ENCODE measurements at places on chromosomes 11 and 22.

DNA sequence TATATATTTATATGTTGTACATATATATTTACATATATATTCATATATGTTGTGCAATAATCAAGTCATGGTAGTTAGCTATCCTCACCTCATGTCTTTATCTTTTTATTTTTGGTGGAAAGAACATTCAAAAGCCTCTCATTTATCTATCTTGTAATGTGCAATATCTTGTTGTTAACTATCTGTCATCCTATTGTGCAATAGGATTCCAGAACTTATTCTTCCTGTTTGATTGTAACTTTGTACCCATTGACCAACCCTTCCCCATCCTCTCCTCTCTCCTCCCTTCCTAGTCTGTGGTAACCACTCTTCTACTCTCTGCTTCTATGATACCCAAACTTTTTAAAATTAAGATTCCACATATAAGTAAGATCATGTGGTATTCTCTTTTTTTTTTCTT, 115.6 kb upstream of the PDGFD start:
- no peak for DNase-seq

DNA sequence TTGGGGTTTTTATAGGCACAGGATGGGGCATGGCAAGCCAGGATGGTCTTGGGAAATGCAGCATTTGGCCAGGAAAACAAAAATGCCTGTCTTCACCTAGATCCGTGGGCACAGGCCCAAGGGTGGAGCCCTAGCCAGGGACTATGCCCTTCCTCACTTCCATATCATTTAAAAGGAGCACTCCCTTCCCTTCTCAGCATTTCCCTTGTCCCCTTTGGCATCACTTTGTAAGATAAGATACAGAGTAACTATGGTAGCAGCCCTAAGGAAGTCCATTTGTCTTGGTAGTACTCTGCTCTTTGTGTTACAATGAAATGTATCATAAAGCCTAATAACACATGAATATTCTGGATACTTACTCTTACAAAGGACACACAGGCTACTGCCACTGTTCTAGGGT, 1092.6 kb upstream of the TENM4 start:
- DNase-seq: no peak

- no peak for DNase-seq
Observed at GRCh38 chr22:28628766-28629165, 50.9 kb downstream of the TTC28 start.

GRCh38 chr11:63445720-63446119, 45.2 kb downstream of the PLAAT5 start:
- DNase-seq: no peak

DNA sequence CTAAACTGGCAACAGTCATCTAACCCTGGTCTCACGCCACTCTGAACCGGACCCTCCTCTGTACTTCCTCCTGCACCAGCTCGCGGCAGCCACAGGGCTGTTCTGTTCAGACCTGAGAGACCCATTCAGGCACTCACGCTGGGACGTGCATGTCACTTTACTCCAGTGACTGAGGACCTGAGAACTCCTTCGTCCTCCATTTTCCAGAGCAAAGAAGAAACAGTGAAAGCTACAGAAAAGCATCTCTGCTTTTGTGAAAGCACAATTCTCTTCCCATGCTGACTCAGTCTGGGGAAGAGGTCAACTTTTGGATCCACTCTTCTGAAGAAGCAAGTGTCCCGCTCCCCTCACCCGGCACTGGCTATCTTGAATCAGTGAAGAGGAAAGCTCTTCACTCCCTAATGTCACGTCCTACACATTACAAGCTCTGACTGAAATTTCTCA, 24.5 kb downstream of the PISD start:
- no peak for DNase-seq

DNA sequence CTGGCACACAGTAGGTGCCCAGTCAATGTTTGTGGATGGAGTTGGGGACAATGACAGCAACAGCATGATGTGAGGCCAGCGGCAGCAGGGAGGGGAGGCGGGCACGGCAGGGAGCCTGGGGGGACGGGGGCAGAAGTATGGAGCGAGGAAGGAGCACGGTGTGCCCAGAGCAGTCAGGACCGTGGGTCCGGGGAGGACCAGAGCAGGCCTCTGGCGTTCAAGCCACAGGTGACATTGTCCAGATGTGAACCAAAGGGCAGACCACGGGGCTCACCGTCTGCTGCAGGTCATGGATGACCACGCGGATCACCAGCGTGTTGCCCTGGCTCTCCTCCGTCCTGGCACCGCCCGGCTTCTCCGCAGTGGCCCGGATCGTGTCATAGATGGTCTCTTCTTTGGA, 105.5 kb downstream of the SHANK2 start:
- DNase-seq: no peak

DNA sequence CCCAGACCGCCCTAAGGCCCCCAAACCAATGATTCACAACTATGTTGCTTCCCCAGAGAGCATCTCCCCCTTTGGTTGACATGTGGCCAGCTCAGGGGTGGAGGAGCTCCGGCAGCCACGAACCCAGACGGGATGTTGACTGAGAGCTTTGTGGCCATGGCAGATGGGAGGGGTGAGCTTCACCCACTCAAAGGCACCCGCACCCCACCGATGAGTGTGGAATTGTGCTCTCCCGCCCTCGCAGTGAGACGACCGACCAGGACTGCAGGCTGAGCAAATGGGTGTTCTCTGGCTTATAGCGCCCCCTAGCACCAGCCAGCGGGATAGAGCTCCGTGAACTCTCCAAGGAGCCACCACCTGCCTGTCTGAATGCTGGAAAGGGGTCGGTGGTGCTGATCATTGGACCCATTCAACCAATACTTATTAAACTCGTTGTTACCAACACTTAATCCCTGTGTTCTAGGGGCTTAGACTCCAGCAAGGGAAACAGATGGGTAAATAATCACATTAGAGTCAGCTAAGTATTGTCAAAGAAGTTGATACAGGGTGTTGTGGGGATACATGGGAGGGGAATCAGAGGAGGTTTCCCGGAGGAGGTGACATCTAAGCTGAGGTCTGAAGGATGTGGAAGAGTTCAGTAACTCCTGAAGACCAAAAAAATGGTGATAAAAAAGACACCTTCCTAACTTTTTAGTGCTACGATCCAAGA, 4.5 kb upstream of the TIMP3 start:
- DNase-seq: no peak

GRCh38 chr11:130585545-130585944, 137.1 kb downstream of the ADAMTS15 start:
- DNase-seq: no peak

- no peak for DNase-seq
Observed at GRCh38 chr11:114122686-114123085, 63.2 kb downstream of the ZBTB16 start.

DNA sequence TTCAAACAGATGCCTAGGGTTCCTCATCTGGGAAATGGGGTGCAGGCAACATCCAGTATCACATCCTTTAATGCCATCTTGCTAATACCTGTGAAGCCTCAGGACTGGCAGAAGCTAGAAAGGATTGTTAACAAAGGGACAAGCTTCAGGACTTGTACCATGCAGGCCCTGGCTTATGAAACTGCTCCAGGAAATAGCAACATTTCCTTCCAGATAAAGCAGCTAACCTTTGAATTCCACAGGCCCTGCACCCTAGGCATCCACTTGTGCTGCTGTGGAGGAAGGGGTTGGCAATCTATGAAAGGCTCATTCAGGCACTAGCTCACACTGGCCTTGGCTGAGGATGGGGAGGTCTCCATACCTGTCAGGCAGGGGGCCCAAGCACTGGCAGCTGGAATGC, 87.2 kb downstream of the BTBD10 start:
- DNase-seq: no peak

- no peak for DNase-seq
Observed at GRCh38 chr11:12248330-12248729, 129.0 kb upstream of the PARVA start.

- DNase-seq: no peak
Observed at GRCh38 chr22:32985899-32986765, 72.0 kb downstream of the SYN3 start.

GRCh38 chr11:16297332-16297731, 59.0 kb downstream of the SOX6 start:
- no peak for DNase-seq

- no peak for DNase-seq
Observed at GRCh38 chr11:118618991-118619375, 11.6 kb downstream of the PHLDB1 start.

DNA sequence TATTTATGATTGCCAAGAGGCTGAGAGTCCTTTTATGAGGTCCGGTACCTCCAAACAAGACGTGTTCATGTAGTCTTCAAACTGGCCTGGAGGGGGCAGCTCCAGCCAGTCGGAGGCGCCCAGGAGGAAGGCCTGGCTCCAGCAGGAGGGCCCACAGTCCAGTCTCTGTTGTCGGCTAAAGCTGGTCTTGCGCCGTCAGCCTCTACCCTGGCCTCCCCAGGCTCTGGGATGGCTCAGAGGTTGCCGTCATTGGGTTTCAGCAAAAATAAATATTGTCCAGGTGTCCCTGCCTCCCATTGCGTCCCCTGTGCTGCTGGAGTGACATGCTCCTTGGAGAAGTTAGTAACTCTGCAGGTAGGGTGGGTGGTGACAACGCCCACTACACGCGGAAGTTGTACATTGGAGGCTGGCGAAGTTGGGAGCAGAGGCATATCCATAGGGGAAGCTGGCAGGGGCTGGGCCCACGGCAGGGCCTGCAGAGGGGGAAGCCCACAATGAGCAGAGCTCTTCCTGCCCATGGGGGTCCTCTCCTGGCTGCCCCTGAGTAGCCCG, 1.0 kb upstream of the SLC25A1 start:
- DNase-seq: no peak

- no peak for DNase-seq
Observed at GRCh38 chr11:117647872-117648271, 149.1 kb downstream of the DSCAML1 start.

Measured in esophagus squamous epithelium (tissue), 5 donors.